ENCODE measurements at places on chromosomes 13 and 19.

DNA sequence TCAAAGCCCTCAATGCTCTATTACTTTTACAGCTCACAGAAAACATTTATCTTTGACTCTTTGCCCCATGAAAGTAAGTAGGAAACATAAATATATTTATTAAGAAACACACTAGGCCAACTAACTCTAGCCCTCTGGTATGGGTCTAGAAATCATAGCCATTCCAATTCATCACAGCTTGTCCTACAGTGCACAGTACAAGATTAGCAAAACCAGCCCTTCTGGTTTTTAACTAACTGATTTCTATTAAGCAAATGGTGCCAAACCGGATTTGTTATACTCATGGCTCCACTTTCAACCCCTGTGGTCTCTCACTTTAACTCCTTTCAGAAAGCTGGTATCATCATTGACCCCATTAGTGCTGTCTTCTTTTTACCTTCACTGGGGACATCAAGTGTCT, 5.6 kb upstream of the LRRC63 start:
- no peak for DNase-seq

GRCh38 chr13:71865874-71866334, 1.1 kb downstream of the DACH1 start:
- peak; percentile 23 for DNase-seq

DNA sequence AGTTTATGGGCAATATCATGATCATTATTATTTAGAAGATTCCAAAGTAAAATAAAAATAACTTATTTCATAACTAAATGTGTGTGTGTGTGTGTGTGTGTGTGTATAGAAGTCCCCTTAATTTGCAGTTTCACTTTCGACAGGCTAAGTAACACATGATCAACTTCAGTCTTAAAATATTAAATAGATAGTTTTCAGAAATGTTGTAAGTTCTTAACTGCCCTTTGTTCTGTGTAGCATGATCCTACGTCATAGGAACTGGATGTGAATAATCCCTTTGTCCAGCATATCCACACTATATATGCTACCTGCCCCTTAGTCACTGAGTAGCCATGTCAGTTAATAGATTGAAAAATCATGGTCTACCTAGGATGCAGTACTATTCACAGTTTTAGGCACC, 1863.5 kb upstream of the PCDH20 start:
- peak; percentile 4 for DNase-seq

GRCh38 chr19:30309905-30310601, 62.1 kb upstream of the ZNF536 start:
- DNase-seq: no peak

- no peak for DNase-seq
Measured at GRCh38 chr13:45368005-45368404, 27.0 kb upstream of the TPT1 start.

DNA sequence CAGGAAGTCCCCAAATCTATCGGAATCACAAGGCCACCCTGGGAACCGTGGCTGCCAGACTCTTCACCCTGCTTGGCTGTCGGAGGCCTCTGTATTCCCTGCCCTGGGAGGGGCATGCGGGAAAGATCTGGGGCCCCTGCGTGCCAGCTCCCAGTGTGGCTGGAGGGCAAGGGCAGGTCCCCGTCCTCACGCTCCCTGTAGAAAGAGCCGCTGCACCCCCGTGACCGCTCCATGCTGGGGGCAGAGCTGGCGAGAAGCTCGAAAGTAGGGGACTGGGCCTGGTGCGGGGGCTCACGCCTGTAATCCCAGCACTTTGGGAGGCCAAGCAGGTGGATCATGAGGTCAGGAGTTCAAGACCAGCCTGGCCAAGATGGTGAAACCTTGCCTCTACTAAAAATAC, 208.4 kb upstream of the SOX1 start:
- DNase-seq: no peak

- no peak for DNase-seq
Measured at GRCh38 chr13:65932587-65933239, 1297.4 kb downstream of the PCDH9 start.

DNA sequence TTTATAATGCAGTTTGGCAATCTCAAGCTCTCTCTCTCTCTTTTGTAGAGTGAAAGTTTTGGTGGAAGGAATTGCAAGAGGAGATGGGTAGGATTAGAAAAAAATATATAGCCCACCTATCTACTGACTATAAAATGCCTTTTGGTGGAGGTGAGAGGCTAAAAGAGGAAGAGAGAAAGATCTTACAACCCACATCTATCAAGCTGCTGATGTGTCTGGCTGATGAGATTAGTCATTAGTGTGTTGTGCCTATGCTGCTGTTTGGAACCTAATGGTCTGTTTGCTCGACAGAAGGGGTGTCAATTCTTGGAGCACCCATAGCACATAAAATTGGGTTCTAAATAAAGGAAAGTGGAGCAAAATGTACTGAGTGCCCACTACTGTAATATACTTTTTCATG, 411.0 kb downstream of the HS6ST3 start:
- DNase-seq: no peak

- DNase-seq: peak; percentile 92
Measured at GRCh38 chr13:106567474-106568298, at the start of gene ARGLU1. TSS of gene ARGLU1 (minus strand) at chr13:106568137. CDS start at chr13:106567919, 218 bp downstream.

- DNase-seq: peak; percentile 91
Measured at GRCh38 chr19:43780706-43781525, at the start of gene KCNN4. TSS of gene KCNN4 (minus strand) at chr19:43780973. CDS start at chr19:43780861, 112 bp downstream.

GRCh38 chr19:900043-900301, 6.7 kb downstream of the RNU6-9 start:
- DNase-seq: no peak

- peak; percentile 94 for DNase-seq
Measured at GRCh38 chr13:59494560-59494970, 669.2 kb downstream of the DIAPH3 start.

DNA sequence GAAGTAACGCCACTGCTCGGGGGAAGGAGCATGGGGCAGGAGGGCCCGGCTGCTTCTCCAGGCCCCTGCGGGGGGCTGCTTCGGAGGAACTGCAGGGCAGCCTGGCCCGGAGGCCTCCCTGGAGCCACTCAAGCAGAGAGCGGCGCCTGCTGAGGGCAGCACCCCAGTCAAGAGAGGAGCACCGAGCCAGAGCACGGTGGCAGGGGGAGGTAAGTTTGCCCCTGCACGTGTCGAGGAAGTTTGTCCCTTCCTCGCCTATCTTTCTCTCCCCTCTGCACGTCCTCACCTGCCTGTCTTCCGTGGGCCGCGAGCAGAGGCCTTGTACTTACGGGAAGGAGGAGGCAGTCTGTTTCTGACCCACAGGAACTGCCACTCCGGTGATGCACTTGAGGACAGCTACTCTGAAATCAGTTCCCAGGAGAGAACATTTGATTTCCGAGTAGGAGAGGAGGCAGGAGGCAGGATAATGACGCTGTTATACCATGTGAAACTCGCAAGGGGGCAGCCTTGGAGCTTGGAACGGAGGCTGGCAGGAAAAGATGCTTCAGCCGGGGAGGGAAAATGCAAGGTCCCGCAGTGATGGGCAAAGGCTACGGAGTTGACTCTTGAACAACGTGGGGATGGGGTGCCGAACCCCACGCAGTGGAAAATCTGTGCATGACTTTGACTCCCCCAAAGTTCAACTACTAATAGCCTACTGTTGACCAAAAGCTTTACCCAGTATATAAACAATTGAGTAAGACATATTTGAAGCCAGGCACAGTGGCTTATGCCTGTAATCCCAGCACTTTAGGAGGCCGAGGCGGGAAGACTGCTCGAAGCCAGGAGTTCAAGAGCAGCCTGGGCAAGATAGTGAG, 5.0 kb downstream of the FFAR1 start:
- peak; percentile 76 for DNase-seq

- no peak for DNase-seq
Measured at GRCh38 chr13:41313117-41313516, 2.0 kb downstream of the NAA16 start.

- peak; percentile 39 for DNase-seq
Measured at GRCh38 chr13:37868691-37869505, 674 bp downstream of the TRPC4 start.

GRCh38 chr13:22082437-22083100, 411.7 kb downstream of the FGF9 start:
- no peak for DNase-seq

DNA sequence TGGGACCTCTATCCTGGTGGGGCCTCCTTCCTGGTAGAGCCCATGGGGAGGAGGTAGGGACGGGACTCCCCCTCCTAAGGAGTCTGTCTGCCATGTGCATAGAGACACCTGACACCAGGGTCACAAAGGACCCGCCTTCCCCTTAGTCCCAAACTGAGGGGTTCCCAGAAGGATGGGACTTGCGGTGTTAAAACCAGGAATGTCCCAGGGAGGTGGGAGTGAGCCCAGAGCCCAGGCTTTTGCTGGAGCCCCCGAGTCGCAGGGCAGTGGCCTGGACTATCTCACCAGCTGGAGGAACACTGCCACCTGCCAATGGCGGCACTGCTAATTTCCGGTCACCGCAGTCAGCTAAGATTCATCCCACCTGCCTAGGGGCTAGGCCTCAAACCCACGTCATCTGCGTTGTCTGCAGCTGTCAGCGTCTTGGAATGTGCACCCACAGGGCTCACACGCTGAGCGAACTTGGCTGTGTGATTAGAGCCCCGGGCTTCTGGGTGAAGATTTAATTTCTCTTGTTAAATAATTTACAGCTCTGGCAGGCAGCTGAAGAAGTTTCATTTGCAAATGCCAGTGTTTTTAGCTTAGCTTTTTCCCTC, 31.9 kb upstream of the ATP11A start:
- DNase-seq: peak; percentile 72

DNA sequence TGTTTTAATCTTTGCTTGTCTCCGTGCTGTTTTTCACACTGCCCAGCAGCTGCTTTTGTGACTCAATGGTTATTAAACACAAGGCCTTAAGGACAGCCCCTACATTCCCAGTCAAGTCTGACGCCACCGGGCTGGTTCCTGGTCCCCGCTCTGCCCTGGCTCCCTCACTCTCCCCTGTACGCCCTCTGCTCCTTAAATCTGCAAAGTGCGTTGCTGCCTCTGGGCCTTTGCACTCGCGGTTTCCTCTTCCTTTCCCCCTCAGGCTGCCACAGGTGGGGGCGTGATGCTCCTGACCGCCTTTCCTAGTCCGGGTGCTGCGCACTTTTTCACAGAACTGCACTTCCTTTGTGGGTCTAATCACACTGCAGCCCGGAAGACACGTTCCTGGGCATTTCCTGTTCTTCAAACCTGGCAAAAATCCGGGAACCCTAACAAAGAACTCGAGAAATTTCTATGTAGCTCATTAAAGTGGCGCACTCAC, 25.6 kb downstream of the NOSIP start:
- no peak for DNase-seq

DNA sequence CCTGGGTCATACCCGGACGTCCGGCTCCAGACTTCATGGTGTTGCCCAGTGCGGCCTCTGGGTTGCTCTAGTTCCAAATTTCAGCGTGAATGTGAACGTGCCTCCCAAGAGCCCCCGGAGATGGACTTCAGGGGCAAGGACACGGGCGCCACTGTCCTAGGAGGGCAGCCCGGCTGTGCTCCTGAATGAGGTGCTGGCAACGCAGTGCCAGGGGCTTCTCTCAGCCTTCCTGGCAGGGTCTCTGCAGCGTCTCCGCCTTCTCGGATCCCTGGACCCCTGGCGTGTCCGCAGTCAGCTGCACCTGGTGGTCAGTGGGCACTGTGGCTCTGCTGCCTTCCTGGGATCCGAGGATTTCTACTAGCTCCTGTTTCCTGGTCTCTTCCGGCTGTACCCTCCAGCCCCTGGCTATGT, 101.7 kb upstream of the MCF2L start:
- no peak for DNase-seq

- DNase-seq: no peak
Measured at GRCh38 chr13:61857198-61857597, 441.5 kb upstream of the PCDH20 start.

GRCh38 chr13:44440046-44440608, 66.5 kb downstream of the SERP2 start:
- peak; percentile 24 for DNase-seq

DNA sequence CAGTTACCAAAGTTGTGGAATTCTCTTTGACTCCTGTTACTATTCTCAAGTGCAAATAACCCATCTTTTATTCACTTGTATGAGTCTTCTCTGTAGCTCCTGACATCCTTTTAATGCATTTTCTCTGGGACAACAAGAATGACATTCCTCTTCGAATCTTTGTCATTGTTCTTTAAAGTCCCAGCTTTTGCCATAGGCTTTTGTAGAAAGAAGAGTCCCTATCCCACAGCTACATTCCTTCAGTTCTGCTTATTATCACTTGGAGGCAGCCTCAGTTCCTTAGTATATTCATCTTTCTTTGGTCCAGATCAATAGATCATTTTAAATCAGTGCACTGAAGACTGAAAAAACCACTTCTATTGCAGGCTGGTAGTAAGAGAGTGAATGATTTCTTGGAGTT, 560.2 kb downstream of the DACH1 start:
- no peak for DNase-seq

DNA sequence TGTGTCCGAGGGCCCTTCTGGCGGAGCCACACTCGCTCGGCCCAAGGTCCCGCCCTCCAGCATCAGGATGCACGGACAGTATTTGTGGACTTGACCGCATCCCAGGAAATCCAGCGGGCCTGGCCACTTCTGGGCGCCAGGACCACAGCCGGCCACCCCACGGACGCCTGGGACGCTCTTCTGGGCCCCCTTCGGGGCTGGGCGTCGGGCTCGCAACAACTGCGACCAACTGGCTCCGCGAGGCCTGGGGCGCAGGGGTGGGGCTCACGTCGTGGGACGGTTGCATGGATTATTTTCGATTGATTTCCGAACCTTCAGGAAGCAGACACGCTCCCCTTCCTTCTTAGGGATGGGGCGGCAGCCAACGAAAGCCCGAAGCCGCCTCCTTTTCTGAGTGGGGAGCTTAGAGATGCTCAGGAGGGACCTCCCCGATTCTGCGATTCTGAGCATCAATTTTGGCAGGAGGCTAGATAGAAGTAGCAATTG, 521 bp upstream of the NUP58 start:
- no peak for DNase-seq

GRCh38 chr13:59873856-59874255, 289.9 kb downstream of the DIAPH3 start:
- DNase-seq: no peak

GRCh38 chr13:71304861-71305260, 562.1 kb downstream of the DACH1 start:
- no peak for DNase-seq

- DNase-seq: no peak
Measured at GRCh38 chr13:110479648-110480047, 81.9 kb downstream of the RAB20 start.

GRCh38 chr19:2487842-2488241, 11.9 kb downstream of the GADD45B start:
- no peak for DNase-seq

- DNase-seq: no peak
Measured at GRCh38 chr13:75494491-75494890, 12.5 kb upstream of the TBC1D4 start.

DNA sequence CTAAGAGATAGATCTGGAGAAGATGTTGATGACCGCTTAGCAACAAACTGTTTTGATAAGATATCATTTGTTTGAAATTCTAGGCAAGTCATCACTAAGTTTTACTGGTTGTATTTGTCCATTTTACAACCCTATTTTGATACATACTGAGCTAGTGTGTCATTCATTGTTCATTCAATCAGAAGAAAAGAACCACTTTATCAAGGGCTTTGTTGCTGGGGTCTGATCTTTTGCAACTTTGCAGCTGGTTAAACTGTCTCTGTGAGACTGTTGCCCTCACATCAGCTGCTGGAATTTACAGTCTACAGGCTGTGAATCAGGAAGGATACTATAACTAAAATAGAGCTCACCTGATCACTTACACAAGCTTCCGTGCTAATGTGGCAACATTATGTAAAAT, 290.5 kb downstream of the RFC3 start:
- DNase-seq: no peak

Data from fibroblast of lung (primary cell).